ENCODE measurements at places on chromosomes 2 and 18.

DNA sequence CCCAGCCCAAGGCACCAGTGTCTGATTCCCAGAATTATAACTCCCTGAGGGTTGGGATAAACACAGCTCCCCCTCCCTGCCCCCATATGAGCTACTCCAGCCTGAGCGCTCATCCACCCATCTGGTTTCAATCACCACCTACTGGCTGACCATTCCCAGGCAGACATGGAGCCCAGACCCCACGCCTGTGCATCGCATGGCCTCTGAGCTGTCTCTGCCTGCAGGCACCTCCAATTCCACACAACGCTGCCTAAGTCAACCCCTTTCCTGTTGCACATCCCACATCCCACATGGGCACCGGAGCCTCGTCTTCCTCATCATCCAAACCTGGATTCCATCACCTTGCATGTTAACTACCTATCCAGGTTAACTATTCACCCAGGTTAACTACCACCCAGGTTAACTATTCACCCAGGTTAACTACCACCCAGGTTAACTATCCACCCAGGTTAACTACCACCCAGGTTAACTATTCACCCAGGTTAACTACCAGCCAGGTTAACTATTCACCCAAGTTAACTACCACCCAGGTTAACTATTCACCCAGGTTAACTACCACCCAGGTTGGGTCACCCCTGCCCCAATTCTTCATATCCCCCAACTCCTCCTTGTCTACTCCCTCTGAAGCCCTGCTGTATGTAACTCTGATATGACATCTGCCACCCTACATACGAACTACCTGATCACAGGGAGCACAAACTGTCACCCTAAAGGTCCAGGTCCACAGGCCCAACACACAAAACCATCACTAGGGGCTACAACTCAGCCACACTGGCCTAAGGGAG, 47.8 kb downstream of the TEX51 start:
- no peak for DNase-seq

- DNase-seq: no peak
Measured at GRCh38 chr18:67695684-67696083, 179.2 kb upstream of the DSEL start.

GRCh38 chr2:241034490-241035141, 36.2 kb downstream of the SNED1 start:
- DNase-seq: no peak

DNA sequence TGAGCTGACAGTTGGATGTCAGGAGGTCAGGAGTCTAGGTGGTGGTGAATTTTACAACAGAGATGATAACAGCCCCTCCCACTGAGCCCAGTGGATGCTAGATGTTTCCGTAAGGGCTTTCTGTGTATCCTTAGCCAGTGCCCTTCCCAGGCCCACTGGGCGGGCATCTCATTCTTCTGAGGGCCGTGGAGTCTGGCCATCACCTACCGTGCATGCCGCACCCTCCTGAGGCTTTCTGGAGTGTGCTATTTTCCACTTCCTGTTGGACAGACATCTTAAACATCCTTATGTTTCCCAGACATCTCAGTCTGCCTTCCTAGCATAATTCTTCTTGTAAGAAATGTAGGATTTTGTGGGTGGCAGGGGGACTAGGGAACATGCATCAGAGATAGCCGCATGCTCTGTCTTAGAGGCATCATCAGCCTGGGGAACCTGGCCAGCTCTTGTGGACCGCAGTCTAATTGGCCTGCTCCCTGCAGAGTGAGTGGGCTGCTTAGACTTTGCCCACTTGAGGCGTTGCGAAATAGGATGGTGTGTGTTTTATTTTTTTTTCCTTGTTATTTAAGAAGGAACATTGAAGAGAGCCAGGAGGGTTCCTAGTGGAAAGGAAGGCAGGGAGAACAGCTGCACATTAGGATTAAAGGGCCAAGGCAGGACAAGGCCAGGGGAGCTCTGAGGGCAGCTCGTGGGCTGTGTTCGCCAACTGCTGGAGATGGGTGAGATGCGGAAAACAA, 135.8 kb downstream of the SH3RF3 start:
- no peak for DNase-seq

DNA sequence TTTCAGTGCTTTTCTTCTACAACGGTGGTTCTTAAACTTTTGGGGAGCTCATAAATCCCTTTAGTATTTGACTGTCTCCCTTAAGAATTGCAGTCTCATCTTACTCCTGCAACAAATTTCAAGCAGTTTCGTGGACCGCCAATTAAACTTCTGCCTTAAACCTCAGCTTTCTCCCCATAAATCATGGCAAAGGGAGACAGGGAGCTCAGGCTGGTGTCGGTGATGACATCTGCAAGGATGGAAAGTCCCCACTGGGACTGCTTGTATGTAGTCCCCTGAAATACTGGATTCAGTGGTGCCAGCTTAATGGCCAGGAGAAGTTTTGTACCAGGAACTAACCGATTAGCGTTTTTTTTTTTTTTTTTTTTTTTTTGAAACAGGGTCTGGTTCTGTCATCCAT, 148.7 kb upstream of the ITGA6 start:
- no peak for DNase-seq

GRCh38 chr2:102142829-102143449, 393 bp downstream of the IL1R1 start:
- no peak for DNase-seq

- no peak for DNase-seq
Measured at GRCh38 chr2:73291093-73291460, 2.3 kb downstream of the EGR4 start.
